ENCODE measurements at places on chromosomes 3 and 15.

GRCh38 chr3:187064210-187065115, 74.8 kb downstream of the RPL39L start:
- no peak for DNase-seq

- no peak for DNase-seq
Measured at GRCh38 chr3:178558637-178559036, 22.4 kb downstream of the KCNMB2 start.

DNA sequence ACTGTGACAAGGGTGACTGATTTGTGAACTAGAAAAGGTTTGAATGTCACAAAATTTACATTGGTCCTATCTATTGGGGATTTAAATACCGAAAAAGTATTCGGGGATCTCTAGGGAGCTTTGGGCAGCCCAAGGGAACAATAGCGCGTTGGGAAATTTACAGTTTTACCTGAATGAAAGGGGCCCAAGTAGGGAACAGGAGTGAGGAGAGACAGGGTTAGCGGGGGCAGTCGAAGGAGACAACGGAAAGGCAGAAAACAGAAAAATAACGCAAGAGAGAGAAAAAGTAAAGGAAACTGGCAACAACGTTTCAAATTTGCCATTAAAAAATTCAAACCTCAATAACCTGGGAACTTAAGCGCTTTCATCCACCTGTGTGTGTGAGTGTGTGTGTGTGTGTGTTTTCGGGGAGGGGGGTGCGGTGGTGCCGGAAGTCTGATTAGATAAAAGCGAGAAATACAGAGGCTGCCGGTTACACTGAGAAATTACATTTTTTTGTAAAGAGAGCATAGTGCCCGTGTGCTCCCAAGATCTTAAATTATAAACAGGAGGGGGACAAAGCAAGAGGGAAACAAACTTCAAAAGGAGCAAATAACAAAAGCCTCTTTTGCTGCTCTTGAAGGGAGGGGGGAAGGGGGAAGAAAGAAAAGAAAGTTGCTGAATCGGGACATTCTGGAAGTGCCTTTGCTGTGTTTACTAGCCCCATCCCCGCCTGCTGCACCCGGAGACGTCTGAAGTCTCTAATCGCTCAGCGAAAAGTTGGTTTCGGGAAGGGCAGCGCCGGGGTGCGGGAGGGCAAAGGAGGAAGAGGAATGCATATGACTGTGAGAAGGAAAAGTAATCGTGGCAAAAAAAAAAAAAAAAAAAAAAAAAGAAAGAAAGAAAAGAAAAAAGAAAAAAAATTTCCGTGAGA, 721 bp upstream of the ZIC1 start:
- no peak for DNase-seq

GRCh38 chr15:68440136-68440535, 8.2 kb upstream of the ITGA11 start:
- no peak for DNase-seq

DNA sequence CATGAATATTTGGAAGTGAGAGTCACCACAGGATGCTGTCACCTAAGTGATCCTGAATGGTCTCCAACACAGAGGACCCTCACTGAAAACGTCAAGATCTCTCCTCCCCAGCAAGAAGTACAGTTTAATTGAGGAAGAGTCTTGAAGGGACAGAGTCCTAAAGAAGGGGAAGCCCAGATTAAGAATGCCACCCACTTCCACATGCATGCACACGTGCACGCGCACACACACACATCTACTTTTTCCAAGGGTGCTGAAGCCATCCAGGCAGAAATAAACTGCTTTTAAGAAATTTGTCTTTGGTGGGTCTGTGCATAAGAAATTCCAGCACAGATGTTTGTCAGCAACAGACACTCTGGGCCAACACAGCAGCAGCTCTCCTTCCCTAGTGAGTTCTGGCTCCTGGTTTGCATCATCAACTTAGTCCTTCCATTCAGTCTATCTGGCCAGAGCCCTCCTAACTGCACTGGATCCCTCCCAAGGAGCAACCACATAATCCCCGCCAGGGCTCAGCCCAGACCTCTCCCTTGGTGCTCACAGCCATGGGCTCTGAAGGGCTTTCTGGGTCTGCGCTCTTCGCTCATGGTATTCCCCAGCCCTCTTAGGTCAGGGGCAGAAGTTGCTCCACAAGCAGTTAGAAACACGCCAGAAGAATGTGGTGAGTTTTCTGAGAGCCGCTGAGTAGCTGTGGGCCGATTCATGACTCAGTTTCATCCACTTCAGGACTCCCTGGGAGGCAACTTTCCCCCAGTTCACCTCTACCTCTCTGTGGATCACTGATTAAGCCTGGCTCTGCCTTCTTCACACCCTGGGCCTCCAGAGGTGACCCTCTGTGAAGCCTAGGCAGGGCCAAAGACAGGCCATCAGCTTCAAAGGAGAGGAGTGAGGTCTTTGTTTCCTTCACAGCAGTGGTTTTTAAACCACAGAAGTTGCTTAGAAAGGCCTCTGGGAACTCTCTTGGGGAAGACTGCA, 132.6 kb upstream of the LIPC start:
- DNase-seq: no peak

- no peak for DNase-seq
Measured at GRCh38 chr3:180680097-180680430, 775 bp upstream of the CCDC39 start.

DNA sequence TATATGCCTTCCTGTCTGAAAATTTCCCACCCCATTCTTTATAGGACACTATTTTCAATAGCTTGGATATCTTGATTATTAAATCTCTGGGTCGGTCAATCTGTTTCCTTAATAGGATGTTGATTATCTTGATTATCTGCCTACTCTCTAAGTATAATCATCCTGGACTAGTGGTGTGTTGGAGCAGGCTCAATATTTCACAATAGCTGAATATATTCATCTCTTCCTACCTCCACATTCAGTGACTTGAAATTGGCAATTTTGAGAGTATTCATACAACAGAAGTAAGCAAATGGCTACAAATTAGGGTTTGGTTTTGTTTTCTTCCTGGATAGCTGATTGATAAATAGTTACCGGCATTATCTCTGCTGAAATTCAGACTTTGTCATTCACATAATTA, 1162.6 kb downstream of the ROBO1 start:
- no peak for DNase-seq

GRCh38 chr15:62902821-62903220, 139.7 kb upstream of the TPM1 start:
- no peak for DNase-seq

GRCh38 chr3:49826016-49826415, 12.3 kb upstream of the UBA7 start:
- DNase-seq: no peak

DNA sequence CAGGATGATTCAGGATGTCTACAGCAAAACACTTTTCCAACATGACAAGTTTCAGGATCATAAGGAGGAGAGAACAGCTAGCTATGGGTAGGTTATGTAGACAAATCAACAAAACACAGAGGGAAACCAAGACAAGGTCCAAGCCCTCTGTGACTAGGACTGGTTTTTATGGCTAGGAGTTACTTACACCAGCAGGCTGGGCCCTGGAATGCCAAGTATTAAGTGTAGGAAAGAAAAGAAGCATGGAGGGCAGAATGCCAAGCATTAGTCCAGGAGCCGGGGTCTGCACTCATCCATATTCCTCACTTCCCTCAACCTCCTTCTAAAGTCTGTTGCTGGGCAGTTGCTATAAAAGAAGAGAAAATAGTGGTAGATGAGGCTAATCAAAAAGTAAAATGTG, 35.3 kb upstream of the PPP2R3A start:
- no peak for DNase-seq

- no peak for DNase-seq
Measured at GRCh38 chr3:140290105-140290504, 355.1 kb downstream of the CLSTN2 start.

GRCh38 chr3:55826097-55826496, 339.0 kb upstream of the WNT5A start:
- no peak for DNase-seq

- no peak for DNase-seq
Measured at GRCh38 chr3:156803952-156804741, 22.0 kb upstream of the LEKR1 start.

DNA sequence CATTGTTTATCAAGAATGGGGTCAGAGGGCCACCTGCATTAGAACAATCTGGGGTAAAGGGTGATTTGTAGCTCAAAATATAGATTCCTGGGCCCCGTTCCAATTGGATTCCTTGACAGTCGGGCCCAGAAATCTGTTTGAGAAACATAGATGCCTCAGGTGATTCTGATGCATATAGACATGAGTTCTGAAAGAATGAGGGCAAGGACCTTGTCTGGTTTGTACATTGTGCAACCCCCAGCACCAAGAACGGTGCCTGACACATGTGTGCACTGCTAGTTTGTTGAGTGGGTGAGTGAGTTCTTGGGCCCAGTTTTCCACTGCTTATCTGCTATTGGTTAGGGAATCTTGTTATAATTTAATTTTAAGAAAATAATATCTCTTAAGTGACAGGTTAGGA, 16.6 kb downstream of the CRYBG3 start:
- DNase-seq: no peak

- no peak for DNase-seq
Measured at GRCh38 chr15:75364881-75365280, 3.5 kb downstream of the MAN2C1 start.

DNA sequence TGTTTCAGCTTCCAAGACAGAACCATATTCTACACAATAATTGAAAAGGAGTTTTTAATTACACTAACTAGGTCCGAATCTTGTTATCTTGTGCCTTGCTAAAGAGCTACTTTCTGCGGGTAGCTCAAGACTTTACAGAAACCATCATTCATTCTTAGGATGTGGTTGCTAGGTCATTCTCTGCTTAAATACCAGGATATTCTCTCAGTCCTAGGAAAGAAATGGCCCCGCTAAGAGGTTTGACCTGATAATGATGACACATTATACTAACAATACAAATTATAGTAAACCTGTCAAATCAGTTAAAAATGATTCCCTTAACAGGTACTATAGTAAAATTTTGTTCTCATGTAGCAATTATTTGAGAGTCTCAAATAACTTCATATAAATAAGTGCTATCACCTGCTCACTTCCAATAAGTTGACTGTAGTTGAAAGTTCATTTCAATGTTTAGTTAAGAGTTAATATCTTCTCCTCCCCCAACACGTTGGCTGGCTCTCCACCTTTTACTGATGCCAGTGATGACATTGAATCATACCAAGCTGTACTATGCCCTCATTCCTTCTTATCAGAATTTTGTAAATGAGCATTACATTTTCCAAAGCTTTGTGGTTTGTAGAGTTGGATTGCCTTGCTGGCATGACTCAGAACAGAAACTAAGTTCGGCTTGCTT, 3.6 kb upstream of the C3orf85 start:
- DNase-seq: no peak

DNA sequence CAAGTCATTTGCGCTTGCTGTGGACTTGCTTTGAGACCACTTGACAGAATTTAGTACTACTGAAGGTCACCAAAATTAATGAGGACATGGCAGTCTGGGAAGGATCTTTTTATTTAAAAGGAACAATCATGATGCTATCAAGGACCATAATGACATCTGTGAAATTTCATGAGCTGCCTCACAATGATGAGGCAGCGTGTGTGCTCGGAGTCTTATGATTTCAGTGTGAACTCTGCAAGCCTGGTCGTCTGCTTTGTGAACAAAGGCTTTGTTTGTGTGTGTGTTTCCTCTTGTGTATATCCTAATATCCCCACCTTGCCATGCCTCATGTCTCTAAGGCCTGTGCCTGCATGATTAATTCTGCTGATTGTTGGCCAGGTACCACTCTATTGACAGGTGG, 46.7 kb downstream of the RAD54L2 start:
- no peak for DNase-seq

DNA sequence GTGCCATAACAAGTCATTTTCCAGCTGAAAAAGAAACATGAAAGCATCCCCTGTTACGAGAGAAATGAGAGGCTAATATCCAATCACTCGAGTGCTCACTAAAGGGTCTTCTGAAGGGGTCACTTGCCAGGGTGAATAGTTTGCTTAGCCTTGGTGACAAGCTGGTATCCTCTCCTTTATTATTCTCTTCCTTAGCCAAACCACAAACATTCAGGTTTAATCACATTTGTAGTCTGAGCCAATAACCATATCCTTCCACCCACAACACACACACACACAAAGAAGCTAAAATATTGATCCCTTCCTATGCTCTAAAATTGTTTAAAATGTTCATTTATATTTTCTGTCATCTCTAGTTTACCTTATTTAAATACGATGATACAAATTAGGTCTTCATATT, 240.5 kb upstream of the TMCO5A start:
- DNase-seq: no peak

GRCh38 chr3:111720681-111721380, 125.7 kb upstream of the ZBED2 start:
- no peak for DNase-seq

DNA sequence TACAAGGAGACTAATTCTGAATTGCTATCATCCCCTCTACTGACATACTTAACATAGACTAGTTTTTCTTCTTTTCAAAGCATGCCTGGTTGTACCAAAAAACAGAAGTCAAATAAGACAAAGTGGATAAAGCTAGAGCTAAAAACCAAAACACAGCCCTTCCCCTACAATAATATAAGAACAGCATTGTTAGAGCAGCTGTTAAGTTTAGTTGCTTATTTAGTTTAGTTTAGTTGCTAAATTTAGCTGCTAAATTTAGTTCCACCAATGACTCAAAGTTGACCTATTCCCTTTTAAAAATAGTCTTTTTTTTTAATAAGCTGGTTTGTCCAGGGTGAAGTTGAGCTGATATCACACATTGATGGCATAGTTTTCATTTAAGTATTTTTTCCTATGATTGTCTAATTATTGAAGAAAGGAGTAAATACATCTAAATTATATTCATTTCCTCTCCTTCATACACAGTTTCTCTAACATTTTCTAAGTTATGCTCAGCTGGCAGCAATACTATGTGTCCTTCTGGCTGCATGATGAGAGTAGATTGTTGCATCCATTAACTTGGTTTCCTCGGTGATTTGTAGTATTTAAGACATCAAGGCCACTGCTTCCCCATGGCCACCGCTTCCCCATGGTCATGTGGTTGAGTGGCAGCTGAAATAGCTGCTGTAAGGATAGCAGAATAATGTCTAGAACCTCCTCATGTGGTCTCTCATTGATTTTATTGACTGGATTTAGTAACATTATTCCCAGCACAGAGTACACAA, 718.6 kb upstream of the NECTIN3 start:
- no peak for DNase-seq

DNA sequence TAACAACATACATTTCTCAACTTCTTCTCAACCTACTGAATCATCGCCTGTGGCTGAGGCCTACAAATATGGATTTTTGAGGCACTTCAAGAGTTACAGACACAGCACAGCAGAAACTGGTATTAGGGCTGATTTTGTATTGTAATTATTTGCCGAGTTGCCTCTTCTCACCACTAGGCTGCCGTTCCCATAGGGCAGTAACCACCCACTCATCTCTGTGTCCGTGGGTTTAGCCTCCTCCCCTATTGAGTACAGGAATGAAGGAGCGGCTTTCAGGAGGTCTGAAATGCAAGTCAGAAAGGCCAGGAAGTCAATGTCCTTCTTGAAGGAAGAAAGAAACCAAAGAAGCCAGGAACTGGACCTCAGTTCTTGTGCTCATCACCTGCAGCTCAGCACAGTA, 220.8 kb downstream of the MTHFS start:
- DNase-seq: no peak

DNA sequence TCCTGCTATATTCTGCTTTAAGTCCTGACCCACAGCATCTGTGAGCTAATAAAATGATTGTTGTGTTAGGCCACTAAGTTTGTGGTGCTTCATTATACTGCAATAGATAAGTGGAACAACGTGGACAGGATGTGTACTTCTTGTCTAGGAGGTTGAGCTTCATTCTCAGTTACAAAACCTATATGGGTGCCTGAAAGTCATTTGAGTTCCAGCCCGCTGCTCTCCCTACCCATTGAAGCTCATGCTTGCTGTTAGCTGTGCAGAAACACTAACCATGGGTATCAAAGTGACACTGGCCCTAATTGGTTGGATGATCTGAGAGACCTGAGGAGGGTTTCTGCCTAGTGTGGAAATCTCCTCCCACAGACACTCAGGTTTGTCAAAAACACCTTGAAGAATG, 357.2 kb downstream of the PDCD6IP start:
- DNase-seq: no peak

All from SK-N-MC (cell line).